T-helper 2 cell (primary cell): ENCODE measurements at places on chromosomes 3 and 15.
A peak's percentile ranks its signal among the peaks of the same experiment; 100 is the strongest.

- no peak for DNase-seq
Observed at GRCh38 chr3:79367066-79367465, 400.7 kb downstream of the ROBO1 start.

GRCh38 chr3:13473020-13473419, 7.1 kb upstream of the HDAC11 start:
- no peak for DNase-seq

- DNase-seq = no peak
Observed at GRCh38 chr15:40595219-40595618, 1.2 kb downstream of the KNL1 start.

DNA sequence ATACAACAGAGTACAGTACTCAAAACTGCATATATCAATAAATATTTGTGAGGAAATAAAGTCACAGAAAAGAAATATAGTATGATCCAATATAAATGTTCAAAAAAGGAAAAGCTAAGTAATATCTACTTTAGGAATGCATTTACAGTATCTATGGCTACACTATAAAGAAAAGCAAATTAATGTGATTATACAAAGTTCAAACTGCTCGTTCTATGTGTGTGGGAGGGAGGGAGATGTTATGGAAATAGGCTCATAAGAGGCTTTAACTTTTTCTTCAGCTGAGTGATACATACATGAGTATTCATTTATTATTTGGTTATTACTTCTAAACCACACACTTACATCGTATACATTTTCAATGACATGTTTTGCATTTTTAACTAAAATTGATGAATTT, 377.7 kb upstream of the AGTR1 start:
- DNase-seq = no peak

- no peak for DNase-seq
Observed at GRCh38 chr3:66149269-66149668, 71.5 kb upstream of the SLC25A26 start.

DNA sequence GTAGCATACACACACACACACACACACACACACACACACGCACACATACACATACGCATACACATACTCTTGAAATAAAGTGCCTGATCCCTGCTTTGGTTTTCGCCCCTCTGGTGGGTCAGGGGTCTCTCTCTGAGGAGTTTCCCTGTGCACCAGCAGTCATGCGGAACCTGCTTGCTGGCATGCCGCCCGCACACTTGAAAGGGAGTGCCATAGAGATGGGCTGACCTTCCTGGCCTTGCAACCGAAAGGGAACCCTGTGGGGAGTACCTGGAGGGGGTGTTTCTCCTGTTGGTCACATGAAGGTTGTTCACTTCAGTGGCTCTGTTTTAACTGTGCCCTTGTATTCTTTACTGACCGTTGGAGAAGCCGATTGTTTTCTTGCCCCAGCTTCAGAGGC, 752.3 kb downstream of the NR2F2 start:
- no peak for DNase-seq

GRCh38 chr3:12471241-12471640, 13.0 kb upstream of the TSEN2 start:
- peak; percentile 89 for DNase-seq

DNA sequence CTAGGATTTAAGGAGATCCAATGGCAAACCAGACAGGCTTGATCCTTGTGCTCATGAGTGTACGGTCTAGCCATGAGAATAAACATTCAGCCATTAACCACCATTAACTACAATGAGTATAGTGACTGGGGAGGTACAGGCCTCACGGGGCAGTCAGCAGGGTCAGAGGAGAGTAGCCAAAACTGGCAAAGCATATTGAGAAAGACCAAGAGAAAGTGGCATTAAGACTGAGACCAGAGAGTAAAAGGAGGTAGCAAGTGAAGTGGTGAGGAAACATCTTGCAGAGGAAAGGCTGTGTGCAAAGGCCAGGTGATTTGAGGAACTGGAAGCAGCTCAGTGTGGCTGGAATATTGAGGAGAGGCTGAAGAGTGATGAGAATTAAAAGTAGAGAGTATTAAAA, 407.2 kb upstream of the LMCD1 start:
- DNase-seq = no peak

- no peak for DNase-seq
Observed at GRCh38 chr3:14867936-14868570, 49.3 kb downstream of the FGD5 start.

DNA sequence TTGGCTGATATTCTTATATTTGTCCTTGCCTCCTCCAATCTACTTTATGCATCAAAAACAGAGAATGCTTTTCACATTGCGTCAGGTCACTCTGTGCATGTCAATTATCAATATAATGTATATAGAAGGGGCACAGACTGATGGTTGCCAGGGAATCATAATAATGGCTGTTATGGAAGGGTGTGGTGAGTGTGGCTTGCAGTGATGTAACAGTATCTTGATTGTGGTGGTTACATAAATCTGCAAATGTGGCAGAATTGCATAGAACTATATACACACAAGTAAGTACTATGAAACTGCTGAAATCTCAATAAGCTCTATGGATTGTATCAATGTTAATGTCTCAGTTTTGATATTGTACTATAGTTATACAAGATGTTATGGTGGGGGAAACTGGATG, 228.6 kb downstream of the TJP1 start:
- no peak for DNase-seq

GRCh38 chr3:4828279-4829030, 150.8 kb upstream of the BHLHE40 start:
- no peak for DNase-seq

- DNase-seq = no peak
Observed at GRCh38 chr15:88982304-88982945, 69.2 kb upstream of the MFGE8 start.

DNA sequence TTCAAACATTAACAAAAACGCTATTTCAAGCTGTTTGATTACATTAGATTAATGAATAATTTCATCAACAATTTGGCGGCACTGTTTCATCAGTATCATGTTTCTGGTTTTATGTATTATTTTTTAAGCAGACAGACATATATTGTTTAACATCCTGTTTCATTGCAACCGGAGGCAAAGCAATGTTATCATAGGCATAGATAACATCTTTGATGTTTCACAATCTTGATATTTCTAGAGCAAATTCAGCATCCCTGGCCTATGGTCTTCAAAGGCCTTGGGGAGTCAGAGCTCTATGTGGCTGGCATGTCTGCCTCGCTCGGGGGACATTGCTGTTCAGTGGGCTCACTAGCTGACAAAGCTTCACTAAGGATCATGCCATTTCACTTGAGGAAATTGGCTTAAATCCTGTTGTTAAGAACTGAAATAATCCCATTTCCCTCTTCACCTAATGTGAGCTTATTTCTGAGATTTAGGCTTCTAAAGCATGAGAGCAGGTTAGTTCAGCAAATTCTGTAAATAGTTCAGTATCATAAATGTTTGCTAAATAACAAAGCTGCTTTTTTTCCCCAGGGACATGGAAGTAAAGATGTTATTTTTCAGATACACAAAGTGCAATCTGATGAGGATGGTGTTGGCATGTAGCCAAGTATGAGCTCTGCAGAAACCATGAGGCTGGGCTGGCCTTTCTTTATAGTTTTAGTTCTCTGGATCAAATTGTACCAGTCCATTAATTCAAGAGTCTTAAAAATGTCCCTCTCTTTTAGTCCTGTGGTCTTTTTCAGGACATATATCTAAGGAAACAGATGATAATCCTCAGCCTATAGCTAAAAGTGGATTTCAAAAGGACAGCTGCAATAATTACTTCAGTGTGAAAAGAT, 941.4 kb downstream of the PLOD2 start:
- DNase-seq = no peak

GRCh38 chr3:134663721-134664456, 13.1 kb upstream of the KY start:
- DNase-seq = no peak

GRCh38 chr15:58758141-58758540, 8.6 kb upstream of the ADAM10 start:
- DNase-seq = peak; percentile 16

GRCh38 chr15:98746375-98747155, 98.2 kb downstream of the IGF1R start:
- DNase-seq = no peak

DNA sequence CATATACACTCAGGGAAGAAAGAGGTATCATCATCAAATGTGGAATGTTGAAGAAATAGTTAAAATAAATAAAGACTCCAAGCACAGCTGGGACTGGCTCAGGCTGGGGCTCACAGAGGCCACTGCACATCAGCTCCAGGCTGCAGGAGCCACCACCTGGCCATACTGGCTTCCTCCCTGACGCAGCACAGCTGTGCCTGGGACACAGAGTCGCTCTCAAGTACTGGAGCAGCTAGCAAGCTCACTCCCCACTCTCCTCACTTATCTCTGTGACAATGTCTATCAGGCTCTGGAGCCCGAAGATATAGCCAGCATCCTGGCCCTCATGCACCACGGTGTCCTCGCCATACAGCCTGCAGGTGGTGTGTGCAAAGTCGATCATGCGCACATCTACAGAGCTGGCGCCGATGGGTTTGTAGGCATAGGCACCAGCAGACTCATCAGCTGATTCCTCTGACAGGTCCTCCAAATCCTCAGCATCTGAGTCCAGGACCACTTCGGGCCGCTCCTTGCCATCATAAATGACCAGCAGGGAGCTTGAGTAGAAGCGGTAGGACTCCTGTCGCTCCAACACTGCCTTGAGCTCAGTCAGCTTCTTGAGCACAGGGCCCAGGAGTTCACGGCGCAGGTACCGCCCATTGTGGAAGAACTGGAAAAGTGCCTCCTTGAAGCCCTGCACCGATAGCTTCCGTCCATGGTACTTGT, 2.5 kb upstream of the NCKIPSD start:
- DNase-seq = no peak
